DMS53 (cell line): ENCODE measurements at places on chromosomes 5 and 9.

DNA sequence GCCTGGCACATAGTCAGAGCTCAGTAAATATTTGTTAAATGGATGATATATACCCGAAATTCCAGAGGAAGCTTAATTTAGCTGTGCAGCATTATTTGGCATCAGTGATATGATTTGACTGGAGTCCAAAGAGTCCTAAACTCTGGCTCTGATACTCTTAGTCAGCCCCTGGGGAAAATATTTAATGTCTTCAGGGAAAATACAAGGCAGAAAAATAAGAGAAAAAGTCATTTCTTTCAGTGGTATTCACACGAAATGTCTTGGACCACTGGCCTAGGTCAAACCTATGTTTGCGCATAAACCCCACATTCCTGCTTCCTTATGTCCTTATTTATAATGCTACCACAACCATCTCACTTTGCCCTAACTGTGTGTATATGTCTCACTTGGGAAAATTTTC, 23.8 kb downstream of the GLRA1 start:
- DNase-seq: no peak

DNA sequence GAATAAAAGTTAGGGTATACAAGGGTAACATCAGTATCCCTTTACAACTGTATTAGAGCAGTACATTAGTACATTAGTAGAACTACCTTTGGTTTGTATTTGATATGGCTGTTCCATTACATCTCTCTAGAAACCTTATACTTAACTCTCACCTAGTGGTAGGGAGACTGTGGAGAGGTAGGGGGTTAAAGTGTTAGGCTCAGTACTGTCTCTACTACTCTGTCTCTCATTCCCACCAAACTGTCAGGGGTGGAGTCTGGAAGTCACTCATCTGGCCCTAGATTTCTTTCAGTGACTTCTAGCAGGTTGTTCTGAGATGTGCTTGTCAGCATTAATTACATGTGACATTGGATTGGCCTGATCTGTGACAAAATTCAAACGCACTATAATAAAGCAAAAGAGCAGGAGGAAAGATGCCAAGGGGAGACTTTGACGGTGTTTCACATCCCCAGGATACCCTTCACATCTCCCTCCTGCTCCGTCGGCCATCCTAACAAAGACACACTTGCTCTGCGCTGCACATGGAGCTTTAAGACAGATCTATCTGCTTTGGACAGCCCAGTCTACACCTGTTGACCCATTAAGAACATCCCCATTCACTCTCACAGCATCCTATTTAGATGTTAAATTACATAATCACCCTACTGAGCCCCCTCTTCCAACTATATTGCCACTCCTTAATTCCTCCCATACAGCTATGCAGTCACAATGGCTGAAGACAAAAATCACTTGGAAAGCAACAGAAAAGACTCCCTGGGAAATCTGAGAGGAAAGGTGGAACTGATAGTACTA, 1043.0 kb upstream of the DMAC1 start:
- DNase-seq: no peak

DNA sequence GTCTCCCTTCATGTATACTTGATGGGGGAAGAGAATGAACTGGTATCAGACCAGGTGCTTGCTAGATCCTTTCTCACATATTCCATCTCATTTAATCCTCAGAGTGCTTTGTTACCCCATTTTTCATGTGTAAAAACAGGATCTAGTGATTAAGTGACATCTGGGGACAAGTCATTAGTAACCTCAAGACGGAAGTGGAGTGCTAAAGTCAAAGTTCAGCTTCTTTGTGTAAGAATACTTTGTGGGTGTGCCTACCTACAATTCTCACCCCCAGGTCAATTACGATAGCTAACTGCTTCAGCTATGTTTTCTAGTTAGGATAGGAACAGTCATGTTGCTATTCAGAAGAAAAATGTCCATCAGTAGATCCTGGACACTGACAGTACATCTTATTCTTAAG, 3.1 kb upstream of the FAM120AOS start:
- no peak for DNase-seq

- DNase-seq: no peak
These were observed 187.5 kb upstream of the NR4A3 start for GRCh38 chr9:99634186-99634585.

GRCh38 chr9:128947527-128948301, at the start of the genes DOLK and NUP188:
Gene DOLK (minus strand): TSS chr9:128947603. CDS start chr9:128947303, 300 bp downstream.
Gene NUP188 (plus strand): TSS chr9:128947699. CDS start chr9:128947720, 21 bp downstream.
- DNase-seq: peak; percentile 97
